ENCODE measurements at places on chromosomes 5 and 9.

DNA sequence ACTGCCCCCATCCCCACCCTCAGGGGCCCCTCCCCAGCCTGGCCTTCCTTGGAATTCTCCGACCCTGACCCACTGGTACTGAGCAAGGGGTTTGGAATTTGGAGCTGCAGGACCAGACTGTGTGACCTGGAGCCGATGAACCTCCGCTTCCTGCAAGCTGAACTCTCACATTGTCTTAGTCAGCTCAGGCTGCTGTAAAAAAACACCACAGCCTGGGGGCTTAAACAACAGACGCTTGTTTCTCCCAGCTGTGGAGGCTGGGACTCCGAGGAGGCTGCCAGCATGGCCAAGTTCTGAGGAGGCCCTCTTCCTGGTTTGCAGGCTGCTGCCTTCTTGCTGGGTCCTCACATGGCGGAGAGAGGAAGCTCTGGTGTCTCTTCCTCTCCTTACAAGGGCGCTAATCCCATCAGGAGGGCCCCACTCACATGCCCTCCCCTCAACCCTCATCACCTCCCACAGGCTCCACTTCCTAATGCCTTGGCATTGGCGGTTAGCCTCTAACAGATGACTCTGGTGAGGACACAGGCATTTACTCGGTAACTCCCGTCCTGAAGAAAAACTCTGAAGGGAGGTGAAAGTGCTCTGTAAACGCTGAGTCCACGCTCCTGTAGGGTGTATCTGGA, 42.4 kb downstream of the C5orf15 start:
- DNase-seq: no peak

GRCh38 chr9:33781736-33782135, 13.6 kb upstream of the PRSS3 start:
- DNase-seq: no peak

GRCh38 chr9:130537346-130538050, 41.9 kb upstream of the FUBP3 start:
- no peak for DNase-seq

DNA sequence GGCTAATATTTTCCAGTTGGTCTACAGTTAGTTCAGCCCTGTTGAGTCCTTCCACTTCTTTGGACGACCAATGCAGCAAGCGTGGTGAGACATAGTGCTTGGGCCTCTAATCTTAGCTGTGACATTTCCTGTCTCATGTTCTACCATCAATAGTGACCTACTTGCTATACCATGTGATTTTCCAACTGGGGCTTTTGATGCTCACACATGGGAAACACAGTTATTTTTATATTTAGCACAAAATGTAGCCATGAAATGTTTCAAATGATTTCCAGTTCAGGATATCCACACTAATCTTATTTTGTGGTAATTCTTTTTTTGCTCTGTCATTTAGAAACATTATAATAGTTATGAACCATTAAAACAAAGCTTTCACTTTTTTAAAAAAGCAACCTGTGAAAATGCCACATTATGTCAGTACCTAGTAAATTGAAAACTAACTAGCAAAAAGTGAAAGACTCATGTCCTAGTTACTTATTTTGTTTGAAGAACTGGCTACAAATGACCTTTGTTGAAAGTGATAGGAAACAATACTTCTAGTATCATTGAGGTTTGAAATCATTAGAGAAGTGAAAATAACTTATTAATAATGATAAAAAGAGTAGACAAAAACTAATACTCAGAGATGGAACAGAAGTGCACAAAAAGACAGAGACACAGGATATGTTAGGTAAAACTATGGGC, 18.3 kb downstream of the MARCHF3 start:
- DNase-seq: no peak

DNA sequence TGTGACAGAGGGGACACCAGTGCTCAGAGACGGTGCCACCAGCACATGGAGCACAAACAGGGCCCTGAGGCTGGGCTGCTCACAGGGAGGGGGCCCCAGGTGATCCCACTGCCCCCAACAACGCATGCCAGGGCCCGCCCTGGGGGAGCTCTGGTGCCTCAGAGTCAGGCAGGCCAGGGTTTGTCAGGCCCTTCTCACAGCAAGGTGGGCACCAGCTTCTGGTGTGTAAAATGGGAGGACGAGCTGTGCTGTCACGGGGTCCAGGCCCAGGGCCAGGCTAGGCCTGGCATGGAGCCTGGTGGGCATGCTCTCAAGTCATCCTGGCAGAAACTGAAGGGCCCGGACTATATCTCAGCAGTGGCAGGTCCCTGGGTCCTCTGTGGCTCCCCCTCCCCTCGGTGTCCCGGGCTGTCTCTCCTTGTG, 34.5 kb downstream of the PRRT1B start:
- no peak for DNase-seq

- no peak for DNase-seq
Observed at GRCh38 chr9:526904-527591, 312.4 kb downstream of the DOCK8 start.

- no peak for DNase-seq
Observed at GRCh38 chr9:93376411-93376810, 75.1 kb upstream of the FAM120A start.

DNA sequence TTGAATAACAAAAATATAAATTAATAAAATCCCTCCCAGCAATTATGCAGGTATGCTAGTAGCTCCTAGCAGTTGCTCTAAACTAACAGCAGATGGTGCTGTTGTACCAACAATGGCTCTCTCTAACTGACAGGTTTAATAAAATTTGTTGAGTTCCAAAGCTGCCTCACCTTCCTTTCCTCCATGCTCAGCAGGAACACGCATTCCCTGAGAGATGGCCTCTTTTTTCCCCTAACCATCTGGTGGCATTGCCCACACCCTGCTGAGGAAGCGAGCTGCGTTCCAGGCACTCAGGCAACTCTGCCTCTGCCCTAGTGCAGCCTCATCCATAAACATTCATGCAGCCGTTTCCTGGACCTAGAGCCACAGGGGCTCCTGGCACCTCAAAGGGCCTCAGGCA, 106.2 kb downstream of the KLHL3 start:
- DNase-seq: peak; percentile 46

GRCh38 chr5:124402144-124402581, 344.3 kb downstream of the ZNF608 start:
- no peak for DNase-seq

DNA sequence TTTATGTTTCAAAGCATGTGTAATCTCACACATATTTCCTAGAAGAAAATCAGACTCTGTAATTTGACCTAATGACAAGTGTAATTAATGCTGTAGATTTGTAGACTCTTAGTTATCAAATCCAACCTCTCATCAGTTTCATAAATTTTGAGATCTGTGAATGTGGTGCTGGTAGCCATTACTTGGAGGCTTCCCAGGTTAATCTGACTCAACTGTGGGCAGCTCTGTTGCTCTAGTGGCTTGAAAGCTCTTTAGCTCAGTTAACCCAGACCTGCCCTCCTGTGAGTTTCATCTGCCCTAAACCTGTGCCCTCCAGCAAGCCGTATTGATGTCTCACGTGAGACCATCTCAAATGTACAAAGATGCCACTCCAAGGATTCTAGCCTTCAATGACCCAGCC, 323.4 kb downstream of the FBXL7 start:
- no peak for DNase-seq

GRCh38 chr5:161333194-161333880, 213.2 kb downstream of the GABRB2 start:
- DNase-seq: no peak

DNA sequence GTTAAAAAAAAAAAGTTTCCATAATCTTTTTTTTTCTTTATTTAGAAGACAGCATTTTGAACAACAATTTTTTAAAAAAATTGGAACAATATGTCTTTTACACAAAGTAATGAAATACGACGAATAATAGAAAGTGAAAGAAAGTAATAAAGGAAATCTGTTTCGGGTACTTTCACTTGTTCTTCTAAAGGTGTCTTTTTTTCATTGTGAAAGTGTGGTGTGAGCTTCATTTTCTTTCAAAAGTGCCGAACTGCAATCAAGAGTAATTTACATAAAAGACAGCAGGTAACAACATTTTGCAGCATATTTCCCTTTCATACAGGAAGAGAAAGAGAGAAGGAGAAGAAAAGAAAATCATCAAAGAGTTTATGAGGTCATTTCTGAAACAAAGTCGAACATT, 159.7 kb upstream of the CDH12 start:
- no peak for DNase-seq

- DNase-seq: no peak
Observed at GRCh38 chr9:97640325-97640724, 6.7 kb downstream of the NCBP1 start.

- no peak for DNase-seq
Observed at GRCh38 chr5:132733499-132734148, 3.7 kb downstream of the KIF3A start.

GRCh38 chr9:121881920-121882500, 211.1 kb downstream of the TTLL11 start:
- no peak for DNase-seq

DNA sequence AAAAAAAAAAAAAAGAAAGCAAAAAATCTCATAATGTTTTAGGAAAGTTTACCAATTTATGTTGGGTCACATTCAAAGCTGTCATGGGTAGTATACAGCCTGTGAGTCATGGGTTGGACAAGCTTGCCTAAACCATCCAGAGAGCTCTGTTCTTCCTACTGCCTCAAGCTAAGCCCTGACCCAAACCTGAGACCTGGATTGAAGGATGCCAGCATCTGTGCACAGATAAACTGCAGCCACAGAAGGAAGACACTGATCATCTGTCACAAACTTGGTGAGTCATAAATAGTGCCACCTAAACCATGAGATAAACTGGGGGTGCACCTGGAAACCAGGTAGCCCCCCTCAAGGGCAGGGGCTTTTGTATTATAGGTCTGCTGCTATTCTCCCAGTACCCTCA, 31.0 kb downstream of the CSF2 start:
- DNase-seq: no peak

DNA sequence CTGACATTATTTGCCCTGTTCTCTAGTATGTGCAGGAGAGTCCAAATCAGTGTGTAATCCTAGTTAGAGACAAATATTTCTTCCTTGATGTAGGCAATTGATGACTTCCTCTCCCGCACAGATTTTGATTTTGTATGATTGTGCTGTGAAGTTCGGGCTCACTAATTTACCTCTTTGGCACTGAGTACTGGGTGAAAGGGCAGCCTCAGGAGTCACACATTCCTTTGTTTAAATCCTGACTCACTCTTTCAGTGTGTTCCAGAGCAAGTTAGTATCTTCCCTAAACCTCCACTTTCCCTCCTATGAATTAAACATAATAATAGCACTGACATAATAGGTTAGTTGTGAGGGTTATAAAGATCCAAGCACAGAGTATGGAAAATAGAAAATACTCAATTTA, 269.7 kb downstream of the ISL1 start:
- no peak for DNase-seq

GRCh38 chr5:137090721-137091120, 408.4 kb downstream of the SPOCK1 start:
- DNase-seq: no peak

DNA sequence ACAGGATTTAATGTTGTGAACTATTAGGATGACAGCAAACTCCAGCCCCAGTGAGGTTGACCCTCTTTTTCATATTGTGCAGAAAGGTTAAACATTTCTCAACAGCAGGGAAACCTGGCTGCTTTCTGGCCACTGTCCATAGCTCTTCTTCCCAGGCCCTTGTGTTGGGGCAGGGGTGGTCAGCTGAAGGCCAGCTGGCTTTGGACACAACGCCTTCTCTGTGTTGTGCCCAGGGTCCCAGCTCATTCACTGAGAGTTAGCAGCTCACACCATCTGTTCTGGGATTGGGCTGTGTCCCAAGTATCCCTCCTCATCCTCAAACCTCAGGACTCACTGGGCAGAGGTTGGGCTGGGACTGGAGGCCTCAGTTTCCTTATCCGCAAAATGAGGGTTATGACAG, 1.3 kb downstream of the FGD3 start:
- no peak for DNase-seq

- DNase-seq: peak; percentile 43
Observed at GRCh38 chr9:35690614-35691333, 1.0 kb upstream of the TPM2 start.

DNA sequence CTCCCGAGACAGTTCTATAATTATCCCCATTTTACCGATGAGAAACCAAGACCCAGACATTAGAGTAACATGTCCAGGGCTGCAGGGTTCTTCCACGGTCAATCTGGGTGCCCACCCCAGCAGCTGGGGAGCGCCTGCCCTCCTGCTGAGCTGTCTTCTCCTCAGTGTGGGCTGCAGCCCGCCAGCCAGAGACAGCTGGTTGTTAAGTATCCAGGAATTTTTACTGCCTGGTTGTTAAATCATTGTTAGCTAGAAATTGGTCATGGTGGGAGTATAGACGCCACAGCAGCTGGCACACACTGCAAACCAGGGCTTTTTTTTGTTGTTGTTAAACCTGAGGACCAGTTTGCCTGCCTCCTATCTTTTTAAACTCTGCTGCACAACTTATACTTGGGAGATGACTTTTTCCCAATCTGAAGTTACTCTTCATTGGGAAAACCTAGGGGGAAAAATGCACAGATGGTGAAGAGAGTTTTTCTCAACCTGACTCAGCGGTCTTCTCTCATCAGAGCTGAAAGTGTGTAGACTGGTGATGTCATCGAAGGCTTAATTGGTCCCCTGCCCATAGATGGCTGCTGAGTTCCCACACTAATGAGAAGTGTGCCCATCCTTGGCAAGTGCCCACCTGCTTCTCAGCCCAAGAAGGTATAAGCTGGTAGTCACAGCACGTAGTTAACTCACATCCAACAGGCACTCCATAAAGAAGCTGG, 208.6 kb downstream of the DRD1 start:
- no peak for DNase-seq

DNA sequence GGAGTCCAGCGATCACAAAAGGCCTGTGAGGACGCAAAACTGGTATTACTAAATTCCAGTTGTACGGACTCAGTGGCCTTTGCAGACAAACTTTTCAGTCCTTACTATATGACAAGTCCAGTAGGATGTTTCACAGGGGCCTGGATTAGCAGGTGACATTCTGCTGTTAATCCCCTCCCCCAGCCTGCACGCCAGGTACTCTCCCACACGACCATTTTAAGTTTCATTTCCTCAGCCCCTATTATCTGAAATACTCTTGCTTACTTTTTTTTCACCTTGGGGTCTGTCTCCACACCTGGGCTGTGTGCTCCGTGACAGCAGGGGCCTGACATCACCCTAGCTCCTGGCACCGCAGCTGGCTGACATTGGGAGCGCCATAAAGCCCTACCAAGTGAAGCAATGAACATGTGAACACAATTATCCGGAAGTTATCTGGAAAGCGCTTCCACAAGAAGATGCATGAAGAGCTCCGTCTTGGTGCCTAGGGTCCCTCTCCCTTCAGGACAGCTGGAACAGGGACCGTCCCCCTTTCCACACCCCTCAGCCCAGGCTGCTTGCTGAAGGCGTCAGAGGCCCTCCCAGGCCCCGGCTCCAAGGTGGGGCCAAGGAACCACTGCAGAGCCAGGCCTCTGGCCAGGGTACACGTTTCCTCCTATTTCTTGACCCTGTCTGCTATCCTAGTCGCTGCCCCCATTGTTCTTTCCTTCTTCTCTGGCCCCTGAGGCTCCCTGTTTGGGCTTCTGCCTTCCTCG, 39.7 kb upstream of the ZNF622 start:
- DNase-seq: no peak

Measured in activated CD4-positive, alpha-beta T cell treated with anti-CD3 and anti-CD28 coated beads, Interleukin-2, amount 10 ng/mL, durations not matched to agents 7 days and 5 days (primary cell).